Activated T-helper 17 cell treated with anti-CD3 and anti-CD28 coated beads, Interleukin-2, amount 50 U/mL, for 72 hours (primary cell): ENCODE measurements at places on chromosomes 1 and 21.

DNA sequence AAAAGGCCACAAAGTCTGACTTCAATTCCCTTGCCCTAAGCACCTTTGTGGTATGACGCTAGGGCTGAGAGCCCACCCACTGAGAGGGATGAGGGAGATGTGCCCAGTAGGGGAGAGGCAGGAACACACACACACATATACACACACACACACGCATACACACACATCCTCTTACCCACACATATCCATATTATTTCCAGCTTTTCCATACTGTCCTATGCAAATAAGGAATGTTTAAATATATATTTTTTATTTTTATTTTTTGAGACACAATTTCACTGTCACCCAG lies 3.0 kb downstream of the RAB25 start:
- ATAC-seq, result no peak

DNA sequence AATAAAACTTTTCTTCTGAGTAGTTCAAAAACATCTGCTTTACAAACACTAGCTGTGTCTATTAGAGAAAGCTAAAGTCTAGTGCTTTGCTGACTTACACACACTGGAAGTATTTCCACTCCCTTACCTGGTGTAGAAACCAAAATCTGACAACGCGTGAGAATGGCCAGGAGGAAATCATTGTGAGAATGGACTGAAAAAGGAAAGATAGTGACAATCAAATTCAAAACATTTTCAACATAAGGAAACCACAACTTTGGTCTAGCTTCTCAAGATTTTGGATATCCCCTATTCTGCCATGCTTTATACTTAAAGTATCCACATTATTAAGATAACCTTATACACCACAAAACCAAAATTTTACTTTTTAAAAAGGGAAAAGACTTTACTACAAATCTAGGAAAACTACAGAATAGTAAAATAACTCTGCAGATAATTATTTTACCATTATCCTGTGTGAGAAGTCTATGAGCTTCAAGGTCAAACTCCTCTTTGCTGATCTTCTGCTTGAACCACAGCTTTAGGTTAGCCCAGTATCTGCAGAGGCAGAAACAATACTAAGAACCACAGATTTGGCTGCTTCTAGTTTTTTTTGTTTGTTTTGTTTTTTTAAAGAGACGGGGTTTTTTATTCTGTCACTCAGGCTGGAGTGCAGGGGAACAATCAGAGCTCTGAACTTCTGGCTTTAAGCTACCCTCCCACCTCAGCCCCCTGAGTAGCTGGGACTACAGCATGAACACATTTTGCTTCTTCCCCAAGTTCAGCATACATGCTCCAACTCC lies 6.6 kb downstream of the TADA1 start:
- peak; percentile 28 for ATAC-seq

DNA sequence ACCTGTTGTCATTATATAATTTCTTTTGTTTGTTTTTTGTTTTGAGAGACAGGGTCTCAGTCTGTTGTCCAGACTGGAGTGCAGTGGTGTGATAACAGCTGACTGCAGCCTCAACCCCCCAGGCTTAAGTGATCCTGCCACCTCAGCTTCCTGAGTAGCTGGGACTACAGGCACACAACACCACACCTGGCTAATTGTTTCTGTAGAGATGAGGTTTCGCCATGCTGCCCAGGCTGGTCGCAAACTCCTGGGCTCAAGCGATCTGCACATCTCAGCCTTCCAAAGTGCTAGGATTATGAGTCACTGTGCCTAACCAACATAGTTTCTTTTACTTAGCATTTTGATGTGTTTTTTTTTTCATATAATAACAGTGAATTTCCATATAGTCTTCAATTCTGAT lies 50.4 kb upstream of the FCRL4 start:
- no peak for ATAC-seq

DNA sequence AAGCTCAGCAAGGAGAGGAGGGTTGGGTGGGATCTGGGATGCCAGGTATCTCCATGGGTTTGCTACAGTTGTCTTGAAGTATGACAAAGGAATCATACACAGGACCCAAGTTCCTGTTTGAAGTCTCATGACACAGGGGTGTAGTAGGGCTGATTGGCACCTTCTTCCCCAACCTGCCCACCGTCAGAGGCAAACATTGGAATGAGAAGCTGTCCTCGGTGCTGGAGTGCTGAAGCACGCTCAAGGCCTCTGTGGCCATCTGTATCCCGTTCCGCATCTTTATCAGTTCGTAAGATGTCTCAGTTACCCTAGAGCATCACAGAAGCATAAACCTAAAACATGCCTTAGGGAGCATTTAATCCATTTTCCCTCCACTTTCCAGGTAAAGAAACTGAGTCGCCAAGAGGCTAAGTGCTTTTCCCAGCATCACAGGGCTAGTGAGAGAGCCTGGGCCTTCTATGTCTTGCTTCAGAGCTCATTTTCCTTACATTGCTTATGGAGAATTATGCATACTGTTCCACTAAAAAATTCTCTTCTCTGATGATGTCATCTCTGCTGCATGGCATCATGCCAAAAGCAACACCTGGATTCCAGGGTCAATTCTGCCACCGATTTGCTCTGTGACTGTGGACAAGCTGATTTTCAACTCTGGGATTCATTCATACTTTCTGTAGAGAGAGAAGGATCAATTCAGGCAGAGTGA lies 34.2 kb downstream of the VWA5B1 start:
- no peak for ATAC-seq

GRCh38 chr1:171346881-171347280 lies 32.9 kb downstream of the FMO4 start:
- peak; percentile 64 for ATAC-seq

DNA sequence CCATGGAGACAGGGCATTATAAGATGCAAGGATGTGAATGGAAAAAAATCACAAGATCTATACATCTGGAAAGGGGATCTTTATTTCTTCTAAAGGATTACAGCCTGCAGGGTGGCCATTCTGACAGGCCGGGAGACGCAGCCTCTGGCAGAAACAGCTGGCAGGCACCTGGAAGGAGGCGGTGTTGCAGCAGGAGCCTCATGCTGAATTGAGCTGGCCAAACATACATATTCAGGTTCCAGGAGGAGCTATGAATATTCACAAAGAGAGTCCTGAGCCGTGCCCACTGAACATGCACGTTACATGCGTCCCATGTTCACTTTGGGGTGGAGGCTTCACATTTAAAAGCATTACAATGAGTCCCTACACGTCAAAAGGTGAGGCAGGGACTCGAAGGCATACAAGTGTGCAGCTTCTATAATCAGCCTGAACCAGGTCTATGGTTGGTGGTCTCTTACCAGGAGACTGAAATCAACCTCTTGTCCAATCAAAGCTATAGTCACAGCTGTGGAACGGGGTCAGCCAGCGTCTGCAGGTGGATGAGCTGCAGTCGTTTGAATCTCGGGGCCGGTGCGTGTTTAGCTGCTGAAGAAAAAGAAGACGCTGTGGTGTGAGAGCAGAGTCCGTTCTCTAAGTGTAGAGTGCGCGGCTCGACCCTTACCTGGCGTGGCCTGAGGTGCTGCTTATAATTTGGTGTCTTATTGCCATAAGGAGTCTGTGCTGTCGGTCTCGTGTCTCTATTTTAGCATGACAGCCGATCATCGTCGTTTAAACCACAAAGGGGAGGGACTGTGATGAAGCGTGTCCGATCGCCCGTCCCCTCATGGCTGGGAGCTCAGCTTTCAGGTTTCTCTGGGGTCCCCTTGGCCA lies 183.0 kb downstream of the ETS2 start:
- ATAC-seq, result no peak

DNA sequence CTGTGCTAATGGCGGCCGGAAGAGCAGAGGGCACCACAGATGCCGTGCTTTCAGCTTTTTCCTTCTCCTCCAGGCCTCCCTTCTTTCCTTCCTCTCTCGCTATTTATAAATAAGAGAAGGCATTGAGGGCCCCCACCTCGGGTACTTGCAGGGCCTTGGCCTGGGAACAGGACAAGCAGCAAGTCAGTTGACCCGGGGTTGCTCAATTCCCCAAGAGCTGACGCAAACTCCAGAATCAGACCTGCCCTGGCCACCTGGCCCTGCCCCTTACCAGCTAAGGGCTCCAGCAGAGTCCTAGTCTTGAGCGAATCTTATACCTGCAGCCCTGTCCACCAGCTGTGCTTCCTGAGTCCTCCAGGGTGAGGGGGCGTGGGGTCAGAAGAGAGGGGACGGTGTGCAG lies 13.5 kb downstream of the TNFRSF1B start:
- ATAC-seq, result no peak

DNA sequence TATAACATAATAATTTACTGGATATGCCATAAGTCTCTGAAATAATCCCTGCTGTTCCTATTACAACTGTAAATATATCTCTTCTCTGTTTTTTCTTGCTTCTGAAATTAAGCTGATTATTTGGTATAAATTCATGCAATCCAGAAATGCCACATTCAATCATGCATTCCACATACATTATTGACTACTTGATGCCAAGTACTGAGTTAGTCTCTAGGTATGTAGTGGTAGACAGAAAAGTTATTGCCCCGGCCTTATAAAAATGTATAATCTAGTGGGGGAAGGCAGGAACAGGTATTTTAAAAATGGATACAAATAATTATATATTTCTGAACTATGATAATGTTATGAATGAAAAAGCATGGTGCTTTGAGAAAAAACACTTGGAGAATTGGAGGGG lies 338.6 kb upstream of the SNX7 start:
- ATAC-seq, result no peak

GRCh38 chr1:115429884-115430283 lies 91.8 kb upstream of the NGF start:
- peak; percentile 19 for ATAC-seq

DNA sequence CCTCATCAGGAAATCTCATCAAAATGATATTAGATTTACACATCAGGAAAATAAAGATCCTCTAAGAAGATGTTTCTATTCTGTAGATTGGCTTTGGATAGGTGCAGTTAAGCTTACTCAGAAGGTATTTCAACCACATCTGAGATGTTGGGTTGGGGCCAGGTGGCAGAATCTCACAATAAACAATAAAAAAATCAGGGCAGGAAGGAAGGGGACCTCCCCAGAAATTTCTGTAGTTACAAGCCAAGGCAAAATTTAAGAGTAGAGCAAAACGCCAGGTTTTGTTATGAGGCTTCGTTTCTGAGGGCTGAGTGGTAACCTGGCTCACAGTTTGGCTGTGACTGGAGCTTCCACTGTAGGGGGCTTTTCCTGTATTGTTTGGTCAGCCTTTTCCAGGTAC lies 84.8 kb downstream of the HUNK start:
- peak; percentile 70 for ATAC-seq

DNA sequence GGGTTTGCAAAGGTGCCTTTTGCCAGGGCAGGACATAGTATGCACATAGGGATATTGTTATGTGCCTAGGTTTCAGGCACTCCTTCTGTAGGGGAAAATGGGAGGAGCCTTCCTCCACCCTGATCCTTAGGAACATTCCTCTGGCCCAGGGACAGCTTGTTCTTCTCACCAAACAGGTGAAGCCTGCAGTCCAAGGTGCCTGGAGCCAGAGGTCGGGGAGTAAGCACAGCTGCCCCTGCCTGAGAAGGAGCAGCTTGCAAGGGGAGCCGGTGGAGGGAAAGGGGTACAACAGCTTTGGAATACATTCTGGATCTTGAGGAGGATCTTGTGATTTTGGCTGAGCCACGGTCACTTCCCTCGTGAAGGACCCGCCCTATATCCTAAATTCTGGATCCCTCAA lies 82.4 kb upstream of the CD1D start:
- ATAC-seq, result no peak

DNA sequence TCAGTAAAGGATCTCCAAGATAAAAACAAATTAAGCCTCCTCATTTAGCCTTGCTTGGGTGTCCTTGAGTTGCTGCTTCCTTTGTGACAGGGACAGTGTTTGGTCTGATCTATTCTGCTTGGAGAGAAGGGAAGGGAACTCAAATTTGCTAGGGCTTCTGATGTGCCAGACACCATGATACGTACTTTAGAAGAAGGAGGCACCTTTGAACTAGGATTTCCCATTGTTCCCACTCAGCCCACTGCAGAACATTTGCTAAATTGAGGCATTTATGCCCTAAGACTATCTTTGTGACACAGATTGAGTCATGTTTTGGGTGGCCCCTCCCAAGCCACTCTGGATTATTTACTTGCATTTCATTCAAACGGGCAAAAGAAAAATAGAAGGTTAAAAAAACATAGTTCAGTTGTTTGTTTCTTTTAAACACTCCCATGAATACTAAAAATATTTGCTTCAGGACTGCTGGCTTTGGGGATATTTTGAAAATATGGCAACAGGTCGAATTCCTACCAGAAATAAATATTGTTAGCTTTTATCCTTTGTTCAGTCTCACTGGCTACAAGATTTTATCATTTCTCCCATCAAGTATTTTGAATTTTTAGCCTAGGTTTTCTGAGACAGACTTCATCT lies 81.9 kb upstream of the WLS start:
- ATAC-seq, result no peak

DNA sequence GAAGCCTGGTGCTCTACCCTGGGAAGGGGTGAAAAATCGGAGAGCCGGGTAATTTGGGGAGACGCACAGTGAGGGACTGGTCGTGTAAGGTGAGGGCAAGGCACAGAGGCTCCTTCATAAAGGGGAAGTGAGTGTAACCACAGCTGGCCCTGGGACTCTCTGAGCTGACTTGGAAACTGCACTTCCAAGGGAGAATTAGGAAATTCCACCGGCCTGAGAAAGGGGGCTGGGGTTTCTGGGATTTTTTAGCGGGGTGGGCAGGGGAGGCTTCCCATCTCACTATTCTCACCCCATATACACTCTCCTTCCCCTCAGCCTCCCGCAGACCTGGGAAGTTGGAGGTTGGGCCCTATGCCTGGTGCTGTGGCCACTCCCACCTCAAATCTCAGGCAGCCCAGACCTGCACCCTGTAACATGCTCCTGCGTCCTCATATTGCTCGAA lies 88.3 kb upstream of the IPO9 start:
- peak; percentile 30 for ATAC-seq

- no peak for ATAC-seq
Measured at GRCh38 chr1:218304281-218305039, 19.4 kb downstream of the RRP15 start.

DNA sequence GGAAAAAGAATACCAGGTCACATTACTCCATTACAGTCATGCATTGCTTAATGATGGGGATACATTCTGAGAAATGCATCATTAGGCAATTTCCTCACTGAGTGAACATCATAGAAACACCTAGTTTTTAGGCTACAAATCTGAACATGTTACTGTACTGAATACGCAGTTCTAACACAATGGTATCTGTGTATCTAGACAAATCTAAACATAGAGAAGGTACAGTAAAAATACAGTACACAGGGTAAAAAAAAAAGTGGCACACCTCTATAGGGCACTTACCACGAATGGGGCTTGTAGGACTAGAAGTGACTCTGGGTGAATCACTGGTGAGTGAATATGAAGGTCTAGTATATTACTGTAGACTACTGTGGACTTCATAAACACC lies 115.7 kb downstream of the AKT3 start:
- peak; percentile 54 for ATAC-seq

DNA sequence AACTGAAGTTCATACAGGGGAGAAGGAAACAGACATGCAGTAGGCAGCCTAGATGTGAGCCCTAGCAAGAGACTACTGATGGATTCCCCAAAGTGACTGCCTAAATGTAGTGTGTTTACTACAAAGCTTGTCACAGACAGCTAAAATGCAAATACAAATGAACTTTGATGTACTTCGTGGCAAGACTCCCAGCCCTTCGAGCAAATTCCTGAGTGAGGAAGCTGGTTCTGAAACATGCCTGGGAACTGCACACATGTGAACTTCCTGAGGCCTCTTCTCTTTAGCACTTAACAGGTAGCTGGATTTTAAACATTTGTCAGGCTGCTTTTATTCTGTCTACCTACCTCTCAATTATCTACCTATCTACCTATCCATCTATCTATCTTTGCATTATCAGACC lies 6.7 kb upstream of the IRF2BP2 start:
- ATAC-seq, result no peak

- ATAC-seq, result peak; percentile 86
Measured at GRCh38 chr1:55338448-55338820, 123.3 kb upstream of the USP24 start.

GRCh38 chr1:15507278-15507677 lies 16.7 kb downstream of the CASP9 start:
- no peak for ATAC-seq
